Stimulated activated CD4-positive, alpha-beta T cell treated with anti-CD3 and anti-CD28 coated beads, Interleukin-1b, Interleukin-23, amount 100 ng/mL, for 24 hours (primary cell): ENCODE measurements at places on chromosomes 6 and 20.

- no peak for DNase-seq
Observed at GRCh38 chr6:110114004-110114403, 65.5 kb downstream of the WASF1 start.

- no peak for DNase-seq
Observed at GRCh38 chr6:45657226-45657625, 279.5 kb upstream of the SUPT3H start.

GRCh38 chr20:16491294-16491905, 81.8 kb downstream of the KIF16B start:
- DNase-seq = no peak

DNA sequence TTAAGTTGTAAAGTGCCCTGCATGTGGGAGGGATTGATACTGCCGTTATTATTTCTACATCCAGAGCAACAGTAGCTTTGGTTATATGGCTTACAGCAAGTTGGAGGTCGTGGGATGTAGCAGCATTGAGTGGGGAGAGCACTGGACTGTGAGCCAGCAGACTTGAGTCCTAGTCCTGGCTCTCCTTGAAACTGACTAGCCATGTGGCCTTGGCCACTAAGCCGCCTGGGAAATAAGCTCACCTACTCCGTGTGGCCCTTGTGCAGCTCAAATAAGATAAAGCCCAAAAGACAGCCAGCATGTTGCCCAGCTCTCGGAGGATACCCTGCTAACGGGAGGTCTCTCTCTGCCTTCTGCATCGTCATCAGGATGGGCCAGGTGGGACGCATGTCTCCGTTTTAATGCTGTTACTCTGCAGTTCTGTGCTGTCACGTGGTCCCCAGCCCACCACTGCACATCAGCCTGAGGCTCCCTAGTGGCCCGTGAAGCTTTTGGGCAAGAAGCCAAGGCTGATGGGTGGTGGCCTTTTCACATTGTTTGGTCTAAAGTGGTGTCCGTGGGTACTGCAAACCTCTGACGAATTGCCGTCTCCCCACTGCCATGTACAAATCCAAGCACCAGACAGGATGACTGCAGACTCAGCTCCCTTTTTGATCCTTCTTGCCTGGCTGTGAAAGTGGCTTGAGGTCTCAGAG, 7.9 kb downstream of the EPB41L1 start:
- DNase-seq = no peak

DNA sequence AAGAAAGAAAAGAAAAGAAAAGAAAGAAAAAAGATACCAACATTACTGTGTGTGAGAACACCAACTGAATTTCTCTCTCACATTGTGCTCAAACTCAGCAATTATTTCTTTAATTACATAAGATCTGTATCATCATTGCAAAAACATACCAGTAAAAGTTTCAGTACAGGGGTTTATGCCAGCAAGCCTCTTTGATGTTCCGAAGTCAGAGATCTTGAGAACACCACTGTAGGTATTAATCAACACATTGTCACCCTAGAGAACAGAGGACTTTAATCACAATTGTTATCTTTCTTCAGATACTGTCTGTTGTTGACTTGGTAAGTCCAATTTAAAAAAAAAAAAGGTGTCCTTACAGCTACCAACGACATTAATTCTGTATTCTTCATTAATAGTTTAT, 60.9 kb upstream of the MAP7 start:
- DNase-seq = no peak

DNA sequence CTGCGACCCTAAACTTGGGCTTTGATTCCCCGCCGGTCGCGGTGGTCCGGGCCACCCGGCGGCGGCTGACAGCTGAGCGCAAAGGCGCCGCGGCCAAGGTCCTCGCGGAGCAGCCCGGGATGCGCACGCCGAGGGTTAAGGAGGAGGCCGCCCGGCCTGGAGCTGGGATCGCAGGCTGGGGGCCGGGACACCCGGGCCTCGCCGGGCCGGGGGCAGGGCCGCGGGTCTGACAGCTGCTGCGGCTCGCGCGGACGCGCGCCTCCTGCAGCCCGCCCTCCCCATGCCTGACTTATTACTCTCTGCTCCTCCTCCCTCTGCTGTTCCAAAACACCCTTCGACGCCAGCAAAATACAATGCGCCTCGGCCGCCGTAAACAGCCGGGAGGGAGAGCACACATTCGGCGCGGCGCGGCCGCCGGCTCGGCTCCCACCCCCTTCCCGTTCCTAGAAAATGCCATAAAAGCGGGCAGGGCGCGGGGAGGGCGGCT, 746 bp downstream of the BACH2 start:
- DNase-seq = peak; percentile 56

DNA sequence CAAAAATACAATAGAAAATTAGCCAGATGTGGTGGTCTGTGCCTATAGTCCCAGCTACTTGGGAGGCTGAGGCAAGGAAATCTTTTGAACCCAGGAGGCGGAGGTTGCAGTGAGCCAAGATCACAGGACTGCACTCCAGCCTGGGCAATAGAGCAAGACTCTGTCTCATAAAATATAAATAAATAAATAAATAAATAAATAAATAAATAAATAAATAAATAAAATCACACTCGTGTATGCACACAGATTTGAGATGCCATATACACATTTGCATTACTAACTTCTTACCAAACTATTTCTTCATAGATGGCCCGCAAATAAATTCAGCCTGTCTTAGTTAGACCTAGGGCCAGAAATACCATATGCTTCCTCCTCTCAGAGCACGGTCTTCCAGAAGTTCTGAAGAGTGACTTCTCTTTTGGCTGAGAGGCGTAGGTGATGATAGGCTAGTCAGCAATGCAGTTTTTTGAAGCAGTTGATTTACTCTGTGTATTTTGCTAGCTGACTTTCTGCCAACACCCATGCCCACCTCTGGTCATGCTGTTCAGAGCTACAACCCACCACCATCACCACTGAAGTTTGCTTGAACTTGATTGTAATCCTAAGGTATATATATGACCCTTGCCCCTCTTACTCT, 150.1 kb downstream of the SASH1 start:
- DNase-seq = no peak

- no peak for DNase-seq
Observed at GRCh38 chr6:84764332-84765049, at the start of gene TBX18. TSS of gene TBX18 (minus strand) at chr6:84764598. CDS start at chr6:84764181, 417 bp downstream.

DNA sequence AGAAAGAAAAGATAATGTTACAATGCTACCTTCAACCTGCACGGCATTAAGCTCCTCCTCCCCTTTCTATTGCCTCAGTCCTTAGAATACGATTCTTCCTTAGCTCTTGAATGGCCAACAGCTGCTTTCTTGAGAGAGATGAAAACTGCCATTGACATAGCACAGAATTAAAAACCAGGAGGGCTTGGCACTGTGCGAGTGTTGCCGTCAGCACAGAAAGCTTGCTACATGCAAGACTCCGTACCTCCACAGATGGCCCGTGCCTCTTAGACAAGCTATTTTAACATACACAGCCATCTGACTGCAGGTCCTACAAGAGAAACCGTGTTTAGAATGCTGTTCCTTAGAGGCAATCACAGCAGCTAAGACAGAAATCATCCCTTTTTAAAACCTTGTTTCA, 51.7 kb downstream of the ALDH5A1 start:
- no peak for DNase-seq

DNA sequence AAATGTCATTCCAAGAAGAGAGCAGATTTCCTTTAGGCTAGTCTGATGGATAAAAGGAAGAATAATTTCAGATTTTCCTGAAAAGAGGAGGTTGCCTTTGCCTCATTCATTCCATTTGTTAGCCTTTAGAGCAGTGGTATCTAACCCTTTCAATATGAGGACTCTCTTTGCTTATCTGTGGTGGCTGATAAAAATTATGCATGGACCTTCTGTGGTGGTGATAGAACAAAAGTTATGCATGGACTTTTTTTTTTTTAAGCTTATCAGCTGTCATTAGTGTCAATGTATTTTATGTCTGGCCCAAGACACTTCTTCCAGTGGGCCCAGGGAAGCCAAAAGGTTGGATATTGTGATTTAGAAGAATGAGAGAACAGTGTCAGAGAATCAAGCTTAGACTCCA, 1.7 kb downstream of the TRIM39 start:
- no peak for DNase-seq

DNA sequence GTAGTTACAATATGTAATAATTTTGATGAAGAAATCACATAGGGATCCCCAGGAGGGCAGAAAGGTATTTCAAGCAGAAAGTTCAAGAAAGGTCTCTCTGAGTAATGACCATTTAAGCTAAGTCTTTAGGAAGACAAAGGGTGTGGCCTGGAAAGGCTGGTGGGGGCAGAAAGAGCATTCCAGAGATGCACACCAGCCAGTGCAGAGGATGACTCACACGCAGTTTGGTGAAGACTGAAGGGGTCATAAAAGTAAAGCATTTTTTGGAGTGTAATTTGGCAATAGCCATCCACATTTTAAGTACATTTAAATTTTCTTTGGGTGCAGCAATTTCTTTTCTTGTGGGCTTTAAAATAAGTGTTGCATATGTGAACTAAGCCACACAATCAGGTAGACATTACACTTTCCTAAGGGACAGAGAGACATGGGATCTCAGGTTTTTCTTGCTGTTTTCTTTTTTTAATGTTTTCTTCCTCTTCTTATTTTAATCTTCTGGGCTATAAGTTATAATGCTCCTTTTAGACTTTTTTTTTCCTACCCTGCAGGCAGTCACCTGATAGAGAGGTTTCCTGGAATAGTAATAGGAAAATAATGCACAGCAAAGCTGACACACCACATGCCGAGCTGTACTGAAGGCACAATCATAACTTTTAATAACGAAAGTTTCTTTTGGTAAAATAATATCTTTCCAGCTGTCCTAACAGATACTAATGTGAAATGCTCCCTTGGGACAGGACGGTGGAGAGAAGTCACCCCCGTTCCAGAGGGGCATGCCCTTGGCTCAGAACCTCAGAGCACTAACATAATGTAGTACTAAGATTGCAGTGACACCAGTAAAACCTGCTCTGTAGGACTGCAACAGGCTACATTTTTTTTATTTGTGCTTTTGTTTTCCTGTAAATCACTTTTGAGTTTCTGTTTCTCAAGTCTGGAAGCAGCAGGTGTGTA, 49.6 kb upstream of the PTPRK start:
- no peak for DNase-seq
